ENCODE measurements at places on chromosomes 4 and X. TPM values are rescaled to one million over a fixed set of nuclear protein-coding genes. Genes with fewer than 3 reads are reported as not detected.
A peak's percentile ranks its signal among the peaks of the same experiment; 100 is the strongest.

DNA sequence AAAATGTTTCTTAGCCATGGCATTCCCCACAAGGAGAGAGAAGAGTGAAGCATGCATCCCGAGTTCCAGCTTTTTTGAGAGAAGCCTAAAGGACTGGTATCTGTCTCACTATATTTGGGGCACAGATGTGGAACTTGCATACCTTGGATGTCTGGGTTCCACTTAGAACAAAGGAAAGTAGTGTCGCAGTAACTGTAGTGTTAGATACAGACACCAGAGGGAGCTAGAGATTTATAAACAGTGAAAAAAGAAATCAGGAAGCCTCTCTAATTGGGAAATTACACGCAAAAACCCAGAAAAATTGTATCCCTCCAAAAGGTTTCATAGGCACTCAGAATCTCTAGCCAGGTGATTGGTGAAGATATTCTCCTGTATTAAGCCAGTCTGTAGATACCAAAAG is 34.4 kb downstream of the AGTR2 start:
- no peaks in the 10 kb centered on the region for H3K36me3 ChIP-seq
- H3K27ac ChIP-seq, result no peak overlapping the region
- no peak for DNase-seq

GRCh38 chrX:49312176-49312575 is 8.7 kb downstream of the GAGE10 start:
- no peak overlapping the region for H3K27ac ChIP-seq
- no peak overlapping the region for H3K4me3 ChIP-seq
- no peaks in the 10 kb centered on the region for H3K27me3 ChIP-seq
- no peaks in the 10 kb centered on the region for H3K36me3 ChIP-seq

DNA sequence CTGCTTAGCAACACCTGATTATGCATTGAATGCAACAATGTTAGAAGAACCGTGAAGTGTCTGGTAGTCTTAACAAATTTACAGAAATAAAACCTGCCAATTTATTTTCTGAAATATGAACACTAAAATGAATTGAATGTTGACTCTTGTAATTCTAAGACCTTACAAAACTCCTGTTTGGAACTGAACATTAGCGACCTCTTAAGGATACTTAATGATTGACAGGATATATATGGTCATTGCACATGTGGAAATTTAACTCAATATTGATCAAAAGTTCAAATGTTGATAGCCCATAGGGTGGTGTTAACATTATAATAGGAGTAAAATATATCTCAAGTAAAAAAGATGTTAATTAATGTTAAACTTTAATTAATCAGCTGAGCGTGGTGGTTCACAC is 79.1 kb downstream of the TECRL start:
- H3K27ac ChIP-seq, result no peak overlapping the region
- H3K4me1 ChIP-seq, result no peaks in the 10 kb centered on the region
- H3K27me3 ChIP-seq, result no peaks in the 10 kb centered on the region
- H3K4me3 ChIP-seq, result no peak overlapping the region
- no peak for DNase-seq

Gene SLITRK4
- polyA plus RNA-seq, result 0.14 TPM

DNA sequence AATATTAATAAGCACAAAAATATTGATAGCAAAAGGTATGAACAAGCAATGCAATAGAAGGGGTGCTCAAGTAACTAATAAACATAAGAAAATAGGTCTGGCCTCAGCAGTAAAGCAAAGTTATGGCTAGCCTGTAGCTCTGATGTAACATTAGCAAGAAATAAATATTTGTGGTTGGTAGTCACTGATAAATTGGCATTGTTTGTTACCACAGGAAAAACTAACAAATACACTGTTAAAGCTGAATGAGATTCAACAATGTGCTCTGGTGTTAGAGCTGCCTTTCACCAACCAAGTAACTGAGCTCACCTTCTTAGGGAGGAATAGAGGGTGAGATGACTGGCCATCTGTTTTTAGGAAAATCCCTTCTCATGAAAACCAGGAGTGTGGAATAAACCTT is 71.4 kb downstream of the AREG start:
- H3K4me1 ChIP-seq, result no peaks in the 10 kb centered on the region
- H3K27me3 ChIP-seq, result no peaks in the 10 kb centered on the region
- no peaks in the 10 kb centered on the region for H3K36me3 ChIP-seq
- no peak overlapping the region for H3K27ac ChIP-seq
- DNase-seq, result no peak

DNA sequence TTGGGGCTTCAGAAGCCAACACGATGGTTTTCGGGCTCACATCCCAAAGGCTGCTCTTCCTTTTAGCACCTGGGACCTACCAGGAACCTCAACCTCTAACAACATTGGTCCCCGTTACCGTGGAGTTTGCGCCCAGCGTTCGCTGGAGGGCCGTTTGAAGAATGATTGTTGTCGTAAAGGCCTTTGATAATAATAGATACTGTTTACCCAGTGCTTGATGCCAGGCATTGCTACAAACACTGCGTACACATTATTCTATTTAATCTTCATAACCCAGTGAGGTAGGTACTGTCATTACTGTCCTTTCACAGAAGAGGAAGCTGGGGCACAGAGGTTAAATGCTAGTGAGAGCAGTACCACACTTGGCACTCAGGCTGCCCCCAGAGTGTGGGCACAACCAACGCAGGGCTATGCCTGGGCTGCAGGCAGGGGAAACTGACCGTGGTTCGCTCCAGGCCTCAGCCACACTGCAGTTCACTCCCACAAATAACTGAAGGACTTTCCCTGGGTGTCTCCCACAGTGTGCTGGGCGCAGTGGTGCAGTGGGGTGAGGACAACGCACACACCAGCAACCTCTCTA is 1.0 kb upstream of the ACSL1 start:
- no peaks in the 10 kb centered on the region for H3K36me3 ChIP-seq
- peak overlapping the region; percentile 86 for H3K27ac ChIP-seq
- no peak for DNase-seq
- H3K27me3 ChIP-seq, result no peaks in the 10 kb centered on the region
- peaks cover 33% of the 10 kb centered on the region for H3K4me1 ChIP-seq
- H3K4me3 ChIP-seq, result peak overlapping the region; percentile 65

Gene CXCL8
- 0.69 TPM for polyA plus RNA-seq

DNA sequence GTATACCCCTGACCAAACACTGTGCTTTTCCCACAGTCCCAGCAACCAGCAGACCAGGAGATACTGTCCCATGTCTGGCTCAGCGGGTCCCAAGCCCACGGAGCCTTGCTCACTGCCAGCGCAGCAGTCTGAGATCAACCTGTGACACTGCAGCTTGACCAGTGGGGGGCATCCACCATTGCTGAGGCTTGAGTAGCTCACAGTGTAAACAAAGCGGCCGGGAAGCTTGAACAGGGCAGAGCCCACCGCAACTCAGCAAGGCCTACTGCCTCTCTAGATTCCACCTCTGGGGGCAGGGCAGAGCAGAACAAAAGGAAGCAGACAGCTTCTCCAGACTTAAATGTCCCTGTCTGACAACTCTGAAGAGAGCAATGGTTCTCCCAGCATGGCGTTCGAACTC is 58.1 kb downstream of the SLC10A6 start:
- H3K4me1 ChIP-seq, result no peaks in the 10 kb centered on the region
- H3K36me3 ChIP-seq, result no peaks in the 10 kb centered on the region
- DNase-seq, result no peak

- DNase-seq, result no peak
- no peaks in the 10 kb centered on the region for H3K4me1 ChIP-seq
- H3K27me3 ChIP-seq, result peaks cover 43% of the 10 kb centered on the region
- H3K27ac ChIP-seq, result no peak overlapping the region
- H3K4me3 ChIP-seq, result no peak overlapping the region
- no peaks in the 10 kb centered on the region for H3K36me3 ChIP-seq
Measured at GRCh38 chr4:8747467-8748235, 124.0 kb downstream of the HMX1 start.

GRCh38 chr4:10345381-10345784 is 111.8 kb downstream of the ZNF518B start:
- no peak overlapping the region for H3K4me3 ChIP-seq
- H3K36me3 ChIP-seq, result no peaks in the 10 kb centered on the region
- no peaks in the 10 kb centered on the region for H3K4me1 ChIP-seq
- no peak for DNase-seq

Gene BRS3
- not detected for polyA plus RNA-seq

GRCh38 chr4:122833999-122834398 is 7.4 kb downstream of the FGF2 start:
- H3K27ac ChIP-seq, result no peak overlapping the region
- H3K4me1 ChIP-seq, result no peaks in the 10 kb centered on the region
- H3K27me3 ChIP-seq, result no peaks in the 10 kb centered on the region
- H3K36me3 ChIP-seq, result no peaks in the 10 kb centered on the region
- no peak overlapping the region for H3K4me3 ChIP-seq

GRCh38 chr4:20646287-20646686 is 54.0 kb upstream of the PACRGL start:
- H3K27ac ChIP-seq, result no peak overlapping the region
- no peak overlapping the region for H3K4me3 ChIP-seq
- no peaks in the 10 kb centered on the region for H3K36me3 ChIP-seq
- no peaks in the 10 kb centered on the region for H3K27me3 ChIP-seq
- no peaks in the 10 kb centered on the region for H3K4me1 ChIP-seq
- DNase-seq, result no peak

- no peaks in the 10 kb centered on the region for H3K27me3 ChIP-seq
- H3K36me3 ChIP-seq, result no peaks in the 10 kb centered on the region
Measured at GRCh38 chr4:37674439-37674838, 11.7 kb downstream of the RELL1 start.

DNA sequence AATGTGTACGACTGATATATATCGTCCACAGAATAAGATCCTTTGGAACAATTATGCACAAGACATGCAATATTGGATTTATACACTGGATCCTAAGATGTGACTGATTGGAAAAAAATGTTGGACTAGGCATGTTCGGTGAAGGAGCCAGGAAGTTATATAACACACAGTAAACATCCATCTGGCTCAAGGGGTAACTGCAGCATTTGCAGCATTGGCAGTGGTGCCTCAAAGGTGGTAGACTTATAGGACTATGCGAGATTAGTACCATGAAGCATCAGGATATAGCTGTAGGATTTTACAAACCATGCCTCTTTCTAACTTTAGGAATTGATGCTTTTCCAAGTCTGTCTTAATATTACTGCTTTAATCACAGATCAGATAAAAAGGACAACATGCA is 34.3 kb downstream of the MSX1 start:
- no peak for DNase-seq
- no peaks in the 10 kb centered on the region for H3K4me1 ChIP-seq
- H3K4me3 ChIP-seq, result no peak overlapping the region
- no peak overlapping the region for H3K27ac ChIP-seq

DNA sequence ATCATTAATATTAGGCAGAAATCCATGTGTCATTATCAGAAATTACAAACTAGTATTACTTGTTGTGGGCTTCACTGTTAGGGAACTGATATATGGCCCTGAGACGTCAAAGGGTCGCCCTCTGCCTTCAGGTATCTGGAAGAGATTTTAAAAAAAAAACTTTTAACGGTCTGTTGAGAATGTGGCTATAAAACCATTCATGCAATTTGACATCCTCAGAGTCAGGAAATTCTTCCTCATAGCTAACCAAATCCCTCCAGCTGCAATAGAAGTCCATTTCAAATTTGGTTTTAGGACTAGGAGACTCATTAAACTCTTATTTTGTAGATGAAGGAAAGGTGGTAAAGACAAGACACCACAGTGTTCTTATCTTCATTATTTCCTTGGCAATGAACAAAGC is 194.2 kb upstream of the NOCT start:
- no peaks in the 10 kb centered on the region for H3K36me3 ChIP-seq
- no peak overlapping the region for H3K4me3 ChIP-seq
- H3K27ac ChIP-seq, result no peak overlapping the region

Gene ARSJ
- 0.68 TPM for polyA plus RNA-seq

Gene AVPR2
- 7.5 TPM for polyA plus RNA-seq

GRCh38 chr4:180999217-180999616 is 1244.0 kb upstream of the TENM3 start:
- no peaks in the 10 kb centered on the region for H3K36me3 ChIP-seq
- no peak overlapping the region for H3K27ac ChIP-seq
- DNase-seq, result no peak
- H3K4me1 ChIP-seq, result no peaks in the 10 kb centered on the region

DNA sequence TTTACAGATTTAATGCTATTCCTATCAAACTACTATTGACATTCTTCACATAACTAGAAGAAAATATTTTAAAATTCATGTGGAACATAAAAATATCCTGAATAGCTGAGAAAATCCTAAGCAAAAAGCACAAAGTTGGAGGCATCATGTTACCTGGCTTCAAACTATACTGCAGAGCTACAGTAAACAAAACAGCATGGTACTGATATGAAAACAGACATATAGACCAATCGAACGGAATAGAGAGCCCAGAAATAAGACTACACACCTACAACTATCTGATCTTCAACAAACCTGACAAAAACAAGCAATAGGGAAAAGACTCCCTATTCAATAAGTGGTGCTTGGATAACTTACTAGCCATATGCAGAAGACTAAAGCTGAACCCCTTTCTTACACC is 273.4 kb upstream of the GRIA3 start:
- no peaks in the 10 kb centered on the region for H3K36me3 ChIP-seq
- no peaks in the 10 kb centered on the region for H3K27me3 ChIP-seq
- no peak overlapping the region for H3K27ac ChIP-seq
- H3K4me3 ChIP-seq, result no peak overlapping the region
- H3K4me1 ChIP-seq, result no peaks in the 10 kb centered on the region

Gene TEX13D
- polyA plus RNA-seq, result not detected

Gene MAGEB1
- not detected for polyA plus RNA-seq

DNA sequence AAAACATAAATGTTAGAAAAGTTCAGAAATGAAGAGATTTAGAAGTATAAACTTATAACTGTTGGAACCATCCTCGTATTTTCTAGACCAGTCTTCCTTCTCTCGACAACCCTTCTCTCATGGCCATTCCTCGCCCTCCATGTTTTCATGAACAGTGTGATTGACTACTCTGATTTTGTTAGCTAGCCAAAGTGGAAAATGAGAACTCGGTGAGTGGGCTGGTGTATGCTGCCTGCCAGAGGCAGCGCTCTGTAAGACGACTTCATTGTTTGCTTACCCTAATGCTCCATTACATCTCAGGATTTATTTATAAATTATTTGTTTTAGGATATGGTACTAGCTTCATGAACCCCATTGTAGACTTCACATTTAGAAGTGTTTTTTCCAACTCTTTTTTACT is 153.0 kb downstream of the CBR4 start:
- peaks cover 31% of the 10 kb centered on the region for H3K4me1 ChIP-seq
- peak overlapping the region; percentile 31 for H3K27ac ChIP-seq
- H3K4me3 ChIP-seq, result no peak overlapping the region

Gene ADGRA3
- polyA plus RNA-seq, result 9.6 TPM
